Activated CD4-positive, alpha-beta memory T cell treated with anti-CD3 and anti-CD28 coated beads, Interleukin-2, amount 10 ng/mL, durations not matched to agents 7 days and 5 days (primary cell): ENCODE measurements at places on chromosomes 16 and 17.
A peak's percentile ranks its signal among the peaks of the same experiment; 100 is the strongest.

DNA sequence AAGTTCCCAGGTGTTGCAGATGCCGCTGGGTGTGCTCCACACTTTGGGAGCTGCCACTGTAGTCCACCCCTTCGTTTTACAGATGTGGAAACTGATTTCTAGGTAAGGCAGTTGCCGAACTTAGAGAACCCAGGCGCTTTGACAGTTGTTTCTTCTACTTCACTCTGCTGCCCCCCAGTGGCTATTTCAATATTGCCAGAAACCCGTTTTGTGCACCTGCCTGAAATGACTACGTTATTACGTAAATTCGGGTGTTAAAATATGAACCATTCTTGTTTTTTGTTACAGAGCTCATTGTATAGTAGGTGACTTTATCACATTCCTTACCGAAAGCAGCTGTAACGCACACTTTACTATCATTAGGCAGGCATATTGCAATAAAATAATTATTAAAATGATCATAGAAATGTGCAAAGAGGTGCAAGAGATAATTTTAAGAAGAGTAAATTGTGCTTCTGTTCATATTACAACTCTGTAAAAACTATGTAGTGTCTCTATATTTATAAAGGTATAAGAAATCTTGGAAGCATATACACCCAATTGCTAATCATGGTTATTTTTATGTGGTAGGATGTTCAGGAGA lies 44.9 kb downstream of the OTOA start:
- peak; percentile 86 for DNase-seq

DNA sequence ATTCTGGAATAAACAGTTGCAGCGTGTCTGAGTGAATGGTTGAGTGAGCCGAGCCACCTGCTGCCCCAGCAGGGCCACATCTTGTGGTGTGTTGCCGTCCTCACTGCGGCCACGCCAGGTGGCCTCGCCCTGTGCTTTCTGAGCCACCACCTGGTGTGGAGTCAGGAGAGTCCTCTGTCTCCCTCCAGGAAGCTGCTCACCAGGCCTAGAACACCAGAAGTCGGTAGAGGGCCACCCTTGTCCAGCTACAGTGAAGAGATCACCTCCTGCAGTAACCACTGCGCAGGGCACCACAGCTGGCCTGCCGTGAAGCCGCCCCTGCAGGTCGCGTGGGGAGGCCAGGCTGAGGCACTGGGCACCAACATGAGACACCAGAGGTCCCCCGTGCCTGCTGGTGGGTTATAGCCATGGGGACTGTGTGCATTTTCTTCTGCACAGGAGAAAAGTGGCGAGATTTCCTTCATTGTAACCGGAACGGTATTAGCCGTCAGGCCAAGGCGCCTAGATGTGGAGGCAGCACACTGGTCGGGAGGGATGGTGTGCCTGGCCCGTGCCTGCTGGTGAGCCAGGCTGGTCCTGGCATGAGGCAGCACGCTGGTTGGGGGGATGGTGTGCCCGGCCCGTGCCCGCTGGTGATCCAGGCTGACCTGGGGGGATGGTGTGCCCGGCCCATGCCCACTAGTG lies 28.9 kb upstream of the FOXK2 start:
- DNase-seq: no peak

DNA sequence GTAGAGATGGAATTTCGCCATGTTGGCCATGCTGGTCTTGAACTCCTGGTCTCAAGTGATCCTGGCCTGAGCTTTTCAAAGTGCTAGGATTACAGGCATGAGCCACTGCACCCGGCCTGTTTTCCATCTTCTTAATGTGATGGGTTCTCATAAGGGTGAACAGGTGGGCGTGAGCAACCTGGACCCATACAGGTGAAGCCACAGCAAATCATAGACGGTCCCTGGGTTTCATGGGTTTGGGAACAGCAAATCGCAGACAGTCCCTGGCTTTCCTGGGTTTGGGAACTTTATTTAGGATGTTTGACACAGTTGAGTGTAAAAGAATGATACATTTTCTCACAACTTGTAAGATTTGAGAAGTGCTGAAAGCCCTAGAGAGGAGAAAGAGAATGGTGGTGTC lies 12.9 kb upstream of the MEIOB start:
- no peak for DNase-seq

DNA sequence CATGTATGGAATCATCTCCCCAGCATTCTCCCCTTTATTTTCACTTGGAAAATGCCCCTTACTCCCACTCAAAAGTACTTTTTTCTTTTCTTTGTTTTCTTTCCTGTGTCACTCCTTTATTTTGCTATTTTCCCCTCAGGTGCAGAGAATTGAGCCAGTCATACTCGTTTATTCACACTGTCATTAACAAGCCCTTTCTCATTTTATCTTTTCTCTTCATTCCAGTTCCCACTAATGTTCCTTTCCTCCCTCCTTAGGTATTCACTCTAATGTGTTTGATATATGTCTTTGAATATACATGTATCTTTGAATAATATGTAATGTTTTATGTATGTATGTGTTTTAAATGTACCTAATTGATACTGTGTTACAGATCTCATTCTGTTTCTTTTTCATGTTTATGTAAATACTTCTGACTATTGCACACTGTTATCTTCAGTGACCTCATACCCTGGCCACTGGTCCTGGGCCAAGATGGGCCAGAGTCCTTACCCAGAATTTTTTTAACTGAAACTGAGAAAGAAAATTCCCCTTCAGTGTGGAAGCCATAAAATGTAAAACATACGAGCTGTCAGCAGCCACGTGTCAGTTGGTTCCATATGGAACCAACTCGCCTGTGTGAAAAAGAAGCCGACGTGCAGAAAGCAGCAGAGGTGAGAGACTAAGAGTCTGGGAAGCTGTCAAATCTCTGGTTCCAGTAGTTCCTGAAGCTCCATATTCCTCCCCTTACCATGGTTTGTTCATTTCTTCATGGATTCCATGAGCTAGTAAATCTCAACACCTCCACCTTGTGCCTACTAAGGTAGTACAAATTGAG lies 5.8 kb downstream of the SRR start:
- DNase-seq: no peak

GRCh38 chr17:77636835-77637817 lies 321.4 kb upstream of the TNRC6C start:
- no peak for DNase-seq

- DNase-seq: no peak
Measured at GRCh38 chr17:72306037-72306436, 185.2 kb downstream of the SOX9 start.

GRCh38 chr17:63997341-63998048 lies 656 bp upstream of the PRR29 start:
- no peak for DNase-seq

GRCh38 chr17:77371888-77372443 lies 231.2 kb downstream of the SEC14L1 start:
- DNase-seq: no peak

- no peak for DNase-seq
Measured at GRCh38 chr16:89573826-89574680, 1.5 kb upstream of the CPNE7 start.

GRCh38 chr16:73617738-73618137 lies 569.8 kb upstream of the ZFHX3 start:
- DNase-seq: no peak

DNA sequence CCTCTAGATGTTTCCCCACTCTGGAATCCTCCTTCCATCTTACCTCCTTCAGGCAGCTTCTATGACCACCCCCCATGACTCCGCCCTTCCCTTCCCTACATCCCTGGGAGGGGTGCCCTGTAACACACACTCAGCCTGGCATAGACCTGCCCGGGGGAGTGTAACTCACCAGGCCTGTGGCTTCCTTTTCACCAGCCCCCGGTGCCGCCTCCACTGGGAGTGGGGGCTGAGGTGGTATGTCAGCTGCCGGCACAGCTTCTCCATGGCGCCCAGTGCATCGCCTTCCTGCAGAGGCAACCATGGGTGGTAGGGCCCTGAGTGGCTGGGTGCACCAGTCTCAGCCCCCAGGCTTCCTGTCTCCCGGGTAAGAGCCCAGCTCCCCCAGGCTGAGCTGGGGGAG lies 32.3 kb downstream of the TRPV2 start:
- DNase-seq: no peak

GRCh38 chr16:17836868-17837602 lies 366.3 kb upstream of the XYLT1 start:
- no peak for DNase-seq

DNA sequence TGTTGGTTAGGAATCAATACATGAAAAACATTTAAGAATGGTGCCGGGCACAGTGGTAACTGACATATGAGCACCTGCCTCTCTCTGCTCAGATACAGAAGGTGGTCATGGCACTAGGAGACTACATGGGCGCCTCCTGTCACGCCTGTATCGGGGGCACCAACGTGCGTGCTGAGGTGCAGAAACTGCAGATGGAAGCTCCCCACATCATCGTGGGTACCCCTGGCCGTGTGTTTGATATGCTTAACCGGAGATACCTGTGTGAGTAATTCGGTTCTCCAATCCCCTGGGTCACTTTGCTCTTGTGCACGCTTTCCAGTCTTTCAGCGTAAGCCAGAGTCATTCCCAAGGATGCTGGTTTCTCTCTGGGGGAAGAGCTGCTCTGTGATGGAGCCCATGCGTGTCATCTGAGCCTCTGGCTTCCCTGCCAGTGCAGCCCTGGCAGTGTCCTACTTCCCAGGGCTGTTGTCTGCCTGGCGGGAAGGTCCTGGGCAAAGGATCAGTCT lies 3.0 kb upstream of the CD68 start:
- DNase-seq: no peak

- no peak for DNase-seq
Measured at GRCh38 chr17:2028737-2029136, 1.2 kb upstream of the DPH1 start.

DNA sequence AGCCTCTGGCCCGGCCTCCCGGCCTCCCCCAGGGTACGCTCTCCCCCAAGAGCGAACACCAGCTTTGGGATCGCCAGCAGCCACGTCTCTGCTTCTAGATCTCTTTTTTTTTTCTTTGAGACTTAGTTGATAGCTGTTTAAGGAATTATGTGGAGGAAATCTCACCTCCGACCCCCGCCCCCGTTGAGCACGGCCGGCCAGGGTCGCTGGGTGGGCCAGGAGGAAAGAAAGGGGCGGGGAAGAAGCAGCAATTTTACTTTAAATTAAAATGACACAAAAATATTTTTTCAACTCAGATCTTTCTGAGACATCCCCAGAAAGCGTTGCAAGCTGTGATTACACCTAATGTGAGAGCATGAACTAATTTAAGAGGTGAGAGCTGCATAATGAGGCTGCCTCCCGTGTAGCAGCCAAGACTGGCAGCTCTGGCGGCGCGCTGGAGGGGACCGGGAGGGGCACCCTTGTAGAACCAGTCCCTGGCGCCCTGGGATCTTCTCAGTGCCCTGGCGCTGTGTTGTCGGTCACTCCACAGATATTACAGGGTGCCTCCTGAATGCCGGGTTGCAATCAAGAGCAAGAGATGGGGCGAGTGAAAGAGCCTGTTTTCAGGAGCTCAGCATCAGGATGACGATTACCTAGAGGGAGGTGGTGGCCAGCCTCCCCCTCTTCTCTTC lies 1.9 kb upstream of the CBLN1 start:
- no peak for DNase-seq

- DNase-seq: peak; percentile 13
Measured at GRCh38 chr16:49466881-49467280, 93.3 kb downstream of the C16orf78 start.
